Foreskin keratinocyte (primary cell): ENCODE measurements at places on chromosomes 3 and 15. TPM values are rescaled to one million over a fixed set of nuclear protein-coding genes. Genes with fewer than 3 reads are reported as not detected.

The IMPG2 gene
- 0.03 and 0.04 TPM in 2 replicates for total RNA-seq

The BOC gene
- total RNA-seq: 10.5 and 13.4 TPM in 2 replicates

The P2RY14 gene
- not detected in 2 replicates for total RNA-seq

DNA sequence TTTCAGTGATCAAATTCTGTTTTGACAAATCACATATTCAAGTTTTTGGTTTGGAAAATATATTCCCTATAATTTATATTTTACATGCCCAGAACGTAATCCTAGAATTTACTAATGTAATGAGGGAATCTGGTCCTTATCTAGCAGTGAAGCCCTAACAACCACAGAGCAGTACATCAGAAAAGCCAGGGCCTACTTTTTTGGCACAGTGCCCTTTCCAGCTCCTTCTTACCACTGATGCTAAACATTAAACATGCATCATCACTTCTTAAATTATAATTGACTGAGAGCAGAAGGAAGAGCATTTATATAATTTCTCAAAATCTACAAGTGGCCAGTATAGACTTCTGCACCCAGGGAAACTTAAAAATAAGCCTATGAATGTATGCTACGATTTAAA, 66.7 kb downstream of the FBXL22 start:
- DNase-seq: no peak

DNA sequence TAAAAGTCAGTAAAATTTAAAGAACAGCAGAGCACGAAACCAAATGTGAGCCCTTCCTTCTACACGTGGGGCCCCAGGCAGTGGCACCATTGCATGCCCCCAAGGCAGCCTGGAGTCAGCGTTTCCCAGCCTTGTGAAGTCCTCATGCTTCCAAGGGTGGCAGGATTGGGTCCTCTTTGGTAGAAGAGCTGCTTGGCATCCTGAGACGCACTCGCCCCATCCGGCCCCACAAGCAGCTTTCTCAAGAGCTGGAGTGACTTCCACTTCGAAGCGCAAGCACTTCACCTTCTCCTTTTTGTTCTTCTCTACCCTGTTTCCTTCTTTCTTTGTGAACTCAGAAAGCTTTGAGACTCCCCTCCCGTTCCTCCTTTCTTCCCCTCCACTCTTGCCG, 34.7 kb downstream of the ZNF710 start:
- no peak for DNase-seq

- DNase-seq: no peak
Measured at GRCh38 chr3:161444694-161445077, 51.9 kb upstream of the OTOL1 start.

GRCh38 chr3:6721491-6721890, 139.4 kb upstream of the GRM7 start:
- no peak for DNase-seq

- DNase-seq: no peak
Measured at GRCh38 chr3:114439284-114439683, 145.5 kb downstream of the TIGIT start.

- no peak for DNase-seq
Measured at GRCh38 chr15:48481802-48482201, 150.6 kb downstream of the DUT start.

GRCh38 chr3:123605789-123606234, 21.0 kb upstream of the HACD2 start:
- peak; percentile 62 for DNase-seq
